ENCODE measurements at places on chromosomes 2 and 18.

DNA sequence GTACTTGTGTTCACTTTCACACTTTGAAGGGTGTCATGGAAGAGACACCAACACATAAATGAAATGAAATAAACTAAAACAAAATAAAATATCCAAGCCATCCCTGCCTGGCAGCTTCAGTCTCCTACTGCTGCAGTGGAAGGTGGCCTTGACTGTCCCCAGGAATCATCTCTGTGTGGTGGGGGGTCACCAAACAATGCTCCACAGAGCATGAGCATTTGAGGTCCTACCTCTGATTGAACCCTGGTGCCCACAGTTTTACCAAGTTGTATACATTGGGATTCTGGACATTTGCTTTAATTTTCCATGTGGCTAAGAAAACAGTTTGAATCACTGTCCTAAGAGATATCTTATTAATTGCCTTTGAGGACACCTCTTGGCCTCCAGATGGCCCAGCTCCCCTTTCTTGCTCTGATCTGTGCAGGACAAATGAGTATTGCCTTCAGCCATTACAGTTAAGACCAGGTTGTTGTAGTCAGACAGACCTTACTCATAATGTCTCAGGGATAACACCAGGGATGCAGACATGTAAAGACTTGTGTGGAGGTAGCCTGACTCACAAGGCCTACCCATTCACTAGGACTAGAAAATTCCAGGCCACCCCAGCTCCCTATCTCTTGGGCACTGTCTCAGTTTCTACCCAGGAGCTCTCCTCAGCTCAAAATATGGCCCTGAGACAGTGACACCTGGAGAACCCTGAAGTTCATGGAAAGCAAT is 195.0 kb downstream of the MYCN start:
- DNase-seq: no peak

GRCh38 chr2:197675711-197676188 is 363 bp upstream of the RFTN2 start:
- peak; percentile 29 for DNase-seq

DNA sequence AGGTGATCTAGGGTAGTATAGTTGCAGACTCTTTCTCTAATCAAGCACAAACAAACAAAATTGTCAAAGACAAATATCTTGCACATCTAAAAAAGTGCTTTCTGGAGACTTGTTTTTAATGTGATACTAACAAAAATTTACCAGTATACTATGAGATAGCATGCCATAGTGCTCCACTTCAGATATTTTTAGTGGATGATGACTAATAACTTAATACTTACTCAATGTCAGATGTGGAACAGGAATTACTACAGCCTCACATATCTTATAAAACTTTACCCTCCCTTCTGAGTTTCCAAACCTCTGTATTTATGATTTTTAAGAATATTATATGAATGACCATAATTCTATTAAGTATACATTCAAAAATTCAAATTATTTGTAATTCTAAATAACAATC is 1162.0 kb upstream of the SLC39A10 start:
- no peak for DNase-seq

- no peak for DNase-seq
Measured at GRCh38 chr2:203328760-203329540, 756 bp downstream of the ABI2 start.

- no peak for DNase-seq
Measured at GRCh38 chr18:12645751-12646203, 12.1 kb downstream of the SPIRE1 start.

DNA sequence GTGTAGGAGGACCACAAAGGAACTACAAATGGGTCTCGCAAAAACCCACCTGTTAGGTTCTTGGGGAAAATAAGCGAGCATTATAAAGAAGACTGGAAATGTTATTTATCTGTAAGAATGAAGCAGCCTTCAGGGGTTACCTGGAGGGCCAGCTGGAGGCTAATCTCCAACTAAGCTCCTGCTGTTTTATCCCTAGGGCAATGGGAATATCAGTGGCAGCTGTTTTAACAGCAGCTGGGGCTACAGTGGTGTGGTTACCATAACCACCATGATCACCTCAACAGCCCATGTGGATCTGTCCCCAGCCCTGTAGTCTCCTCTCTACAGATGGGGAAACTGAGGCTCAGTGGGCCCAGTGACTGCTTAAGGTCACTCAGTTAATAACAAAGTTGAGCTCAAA is 108.1 kb downstream of the FTCDNL1 start:
- no peak for DNase-seq

GRCh38 chr2:107776362-107776761 is 50.3 kb upstream of the RGPD4 start:
- no peak for DNase-seq

DNA sequence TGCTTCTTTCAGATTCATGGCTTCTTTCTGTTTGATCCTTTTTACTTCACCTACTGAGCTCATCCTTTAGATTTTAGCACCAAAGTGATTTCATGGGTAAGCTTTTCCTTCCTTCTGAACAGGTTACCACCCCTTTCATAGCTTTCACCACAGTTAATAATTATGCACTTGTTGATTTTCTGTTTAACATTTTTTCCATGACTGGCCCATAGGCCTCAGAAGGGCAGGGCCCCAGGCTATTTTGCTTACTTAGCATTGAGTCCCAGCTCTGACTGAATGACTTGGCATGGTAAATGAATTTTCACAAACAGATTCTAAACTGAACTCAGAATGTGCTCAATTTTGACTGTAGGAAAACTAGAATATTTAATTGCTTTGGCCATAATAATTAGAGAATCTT is 177.0 kb downstream of the GCA start:
- no peak for DNase-seq

GRCh38 chr2:238019962-238020361 is 40.8 kb upstream of the SCLY start:
- no peak for DNase-seq

DNA sequence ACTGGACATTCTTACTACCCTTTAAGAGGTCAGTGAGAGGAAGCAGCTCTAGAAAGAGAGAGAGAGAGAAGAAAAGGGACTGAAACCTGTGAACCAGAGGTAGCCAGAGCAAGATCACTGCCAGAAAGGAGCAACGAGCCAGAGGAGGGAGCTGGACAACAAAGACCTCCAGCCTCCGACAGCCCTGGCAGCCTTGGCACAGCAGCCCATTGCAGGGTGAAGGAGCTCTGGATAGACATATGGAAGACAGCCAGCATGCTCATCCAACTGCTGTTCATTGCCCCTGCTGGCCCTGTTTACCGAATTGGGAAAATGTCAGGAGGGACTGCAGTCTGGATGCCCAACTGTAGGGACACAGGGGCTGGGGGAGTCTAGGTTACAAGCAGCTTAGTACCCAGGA is 228.4 kb upstream of the SLC35G4 start:
- no peak for DNase-seq

- no peak for DNase-seq
Measured at GRCh38 chr2:214412679-214413078, 1.8 kb downstream of the VWC2L start.

DNA sequence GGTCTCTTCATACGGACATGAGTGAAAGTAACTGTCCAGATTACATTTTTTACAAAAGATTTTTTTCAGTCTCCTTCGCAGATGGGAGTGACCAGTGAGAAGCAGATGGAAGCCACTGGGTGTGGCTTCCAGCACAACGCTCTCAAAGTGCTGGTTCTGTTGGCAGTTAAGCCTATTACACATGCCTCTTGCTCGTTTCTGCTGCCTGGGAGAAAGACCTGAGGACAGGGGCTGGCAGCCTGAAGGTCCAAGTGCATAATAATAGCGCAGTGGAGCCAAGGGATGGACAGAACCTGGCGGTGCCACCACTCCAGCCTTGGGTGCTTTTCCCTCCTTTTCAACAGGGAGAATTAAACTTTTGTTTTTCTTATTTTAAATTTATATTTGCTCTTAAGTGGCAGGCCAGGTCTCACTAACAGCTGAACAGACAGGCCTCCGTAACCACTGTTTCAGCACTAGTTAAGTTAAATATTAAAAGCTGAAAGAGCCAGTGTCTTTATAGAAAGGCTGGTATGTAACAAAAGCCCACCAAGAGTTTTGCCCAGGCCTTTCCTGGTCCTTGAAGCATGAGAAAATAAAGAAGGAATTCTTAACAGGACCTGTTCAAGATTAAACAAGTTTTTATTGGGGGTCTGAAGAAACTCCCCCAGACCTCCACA is 1.2 kb upstream of the SKA1 start:
- DNase-seq: no peak

- no peak for DNase-seq
Measured at GRCh38 chr2:3628800-3629199, 29.2 kb upstream of the ALLC start.

DNA sequence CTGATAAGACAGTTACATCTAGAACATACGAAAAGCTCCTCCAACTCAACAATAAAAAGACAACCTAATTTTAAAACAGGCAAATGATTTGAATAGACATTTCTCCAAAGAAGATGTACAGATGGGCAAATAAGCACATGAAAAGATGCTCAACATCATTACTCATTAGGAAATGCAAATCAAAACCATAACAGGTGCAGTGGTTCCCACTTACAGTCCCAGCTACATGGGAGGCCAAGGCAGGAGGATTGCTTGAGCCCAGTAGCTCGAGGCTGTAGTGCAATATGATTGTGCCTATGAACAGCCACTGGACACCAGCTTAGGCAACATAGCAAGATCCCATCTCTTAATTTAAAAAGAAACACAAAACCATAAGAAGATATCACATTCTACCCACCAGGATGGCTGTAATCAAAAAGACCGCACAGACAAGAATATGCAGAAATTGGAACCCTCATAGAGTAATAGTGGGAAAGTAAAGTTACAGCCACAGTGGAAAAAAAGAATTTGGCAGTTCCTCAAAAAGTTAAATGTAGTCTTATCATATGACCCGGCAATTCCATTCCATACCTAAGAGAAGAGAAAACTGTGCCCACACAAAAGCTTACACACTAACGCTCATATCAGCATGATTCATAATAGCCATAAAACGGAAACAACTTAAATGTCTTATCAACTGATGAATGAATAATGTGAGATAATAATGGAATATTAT is 30.5 kb upstream of the ARMC9 start:
- DNase-seq: no peak

- DNase-seq: no peak
Measured at GRCh38 chr2:17223211-17223610, 295.0 kb downstream of the RAD51AP2 start.

- DNase-seq: no peak
Measured at GRCh38 chr2:78999406-78999805, 26.1 kb upstream of the REG3G start.

GRCh38 chr2:159550231-159550630 is 66.1 kb downstream of the BAZ2B start:
- DNase-seq: no peak

DNA sequence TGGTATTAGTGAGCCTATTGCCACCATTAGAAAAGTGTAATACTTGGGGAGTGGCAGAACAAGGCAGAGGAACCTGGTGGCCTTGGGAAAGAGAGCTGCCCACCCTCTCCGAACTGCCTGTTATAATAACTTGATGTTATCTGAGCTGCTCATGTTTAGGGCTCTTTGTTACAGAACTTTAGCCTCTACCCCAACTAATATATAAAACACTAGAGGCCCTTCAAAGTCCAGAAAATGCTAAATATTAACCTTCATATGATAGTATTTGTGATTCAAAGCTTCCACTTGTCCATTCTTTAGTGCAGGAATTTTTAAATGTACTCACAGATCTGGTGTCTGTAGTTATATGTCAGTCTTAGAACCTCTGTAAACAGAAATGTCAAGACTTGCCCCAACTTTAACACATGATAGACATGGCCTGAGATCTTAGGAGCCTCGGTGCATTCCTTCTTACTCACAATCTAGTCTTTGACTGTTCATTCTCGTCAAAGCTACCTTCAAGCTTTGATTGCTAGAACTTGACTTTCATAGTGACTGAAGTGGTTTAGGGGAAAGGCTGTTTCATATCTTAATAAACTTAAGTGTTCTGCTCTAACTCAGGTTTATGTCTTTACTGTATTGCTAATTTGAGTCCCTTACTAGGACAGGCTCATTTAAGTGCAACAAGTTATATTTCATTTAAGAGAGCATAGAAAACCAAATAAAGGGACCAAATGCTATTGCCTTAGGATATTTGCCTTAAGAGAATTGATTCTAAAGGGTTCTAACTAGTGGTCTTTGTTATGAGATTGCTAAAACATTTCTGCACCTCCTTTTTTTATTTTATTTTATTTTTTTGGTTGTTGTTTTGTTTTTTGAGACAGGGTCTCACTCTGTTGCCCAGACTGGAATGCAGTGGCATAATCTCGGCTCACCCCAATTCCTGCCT is 41.6 kb downstream of the DDX1 start:
- DNase-seq: no peak

DNA sequence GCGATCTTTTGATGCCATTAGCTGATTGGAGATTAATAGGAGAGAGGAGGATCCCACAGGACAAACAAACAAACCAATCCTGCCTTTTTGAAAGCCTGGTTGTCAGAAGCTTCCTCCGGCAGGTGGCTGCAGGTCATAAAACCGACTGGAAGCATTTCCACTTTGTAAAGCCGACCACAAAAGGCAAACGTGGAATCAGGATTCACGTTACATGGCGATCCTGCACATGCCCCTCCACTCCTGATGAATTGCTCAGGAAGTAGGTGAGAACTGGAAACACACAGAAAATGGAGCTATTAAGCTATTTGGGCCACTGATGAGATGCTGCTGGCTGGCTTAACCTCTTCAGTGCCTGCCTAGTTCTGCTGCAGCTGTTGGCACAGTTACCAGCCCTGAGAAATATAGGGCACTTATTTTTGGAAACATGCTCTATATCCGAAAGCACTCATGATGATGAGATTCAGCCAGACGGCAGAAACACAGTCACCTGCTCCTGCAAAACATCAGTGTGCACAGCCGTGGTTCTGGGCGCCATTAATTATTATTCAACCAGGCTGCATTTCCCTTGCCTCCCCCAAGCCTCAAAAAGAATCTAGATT is 110.3 kb upstream of the ST6GAL2 start:
- DNase-seq: no peak

- no peak for DNase-seq
Measured at GRCh38 chr2:103898561-103898960, 955.4 kb upstream of the POU3F3 start.
